ENCODE measurements at places on chromosomes 11 and 22. TPM values are rescaled to one million over a fixed set of nuclear protein-coding genes. Genes with fewer than 3 reads are reported as not detected.

MPZL3 gene
- total RNA-seq = 93.0 TPM

KRTAP5-7 gene
- not detected for total RNA-seq

SMC1B gene
- 0.80 TPM for total RNA-seq

C11orf91 gene
- total RNA-seq = not detected

- DNase-seq = no peak
These were observed 51.5 kb downstream of the PIK3C2A start for GRCh38 chr11:17156283-17156682.

- no peak for DNase-seq
These were observed 283.1 kb upstream of the CCDC90B start for GRCh38 chr11:83569134-83569805.

- no peak for DNase-seq
These were observed 7.4 kb downstream of the PEX26 start for GRCh38 chr22:18085188-18085587.

- DNase-seq = no peak
These were observed 16.4 kb upstream of the KCTD14 start for GRCh38 chr11:78039391-78039918.

- DNase-seq = no peak
These were observed 42.9 kb downstream of the MRTFA start for GRCh38 chr22:40593460-40594273.
